ENCODE measurements at places on chromosomes 7 and 10.

- DNase-seq: no peak
Observed at GRCh38 chr7:55170335-55171069, 151.7 kb downstream of the EGFR start.

- peak; percentile 88 for DNase-seq
Observed at GRCh38 chr7:36775061-36775620, 50.8 kb upstream of the AOAH start.

- no peak for DNase-seq
Observed at GRCh38 chr7:42677751-42678699, 233.8 kb downstream of the C7orf25 start.

DNA sequence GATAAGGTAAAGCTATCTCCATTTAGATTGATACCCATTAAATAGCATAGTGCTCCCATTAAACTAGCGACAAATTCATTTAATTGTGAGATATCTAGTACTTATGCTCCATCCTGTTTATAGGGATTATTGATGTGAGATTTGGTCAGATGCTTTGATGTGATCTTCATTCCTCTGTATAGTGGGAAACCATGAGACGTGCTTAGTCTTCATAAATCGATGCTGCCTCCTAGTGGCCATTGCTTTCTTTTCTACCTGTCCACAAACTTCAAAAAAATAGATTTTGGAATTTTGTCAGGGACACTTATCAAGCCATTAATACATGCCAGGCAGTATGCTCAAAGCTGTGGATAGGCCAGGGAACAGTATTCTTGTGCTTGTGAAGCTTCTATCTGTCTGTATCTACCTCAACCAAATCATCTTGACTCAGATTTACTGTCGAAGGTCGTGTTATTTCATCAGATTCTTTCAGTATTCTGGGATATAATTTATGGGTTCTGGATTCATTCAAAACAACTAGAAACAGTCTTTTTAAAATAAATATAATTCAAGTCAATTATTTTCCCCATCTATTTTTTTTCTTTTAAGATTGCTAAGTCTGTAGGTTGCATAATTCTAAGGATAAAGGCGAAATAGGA is 12.0 kb downstream of the LSM8 start:
- DNase-seq: peak; percentile 63

GRCh38 chr10:45398595-45398994 is 24.6 kb downstream of the ALOX5 start:
- no peak for DNase-seq

DNA sequence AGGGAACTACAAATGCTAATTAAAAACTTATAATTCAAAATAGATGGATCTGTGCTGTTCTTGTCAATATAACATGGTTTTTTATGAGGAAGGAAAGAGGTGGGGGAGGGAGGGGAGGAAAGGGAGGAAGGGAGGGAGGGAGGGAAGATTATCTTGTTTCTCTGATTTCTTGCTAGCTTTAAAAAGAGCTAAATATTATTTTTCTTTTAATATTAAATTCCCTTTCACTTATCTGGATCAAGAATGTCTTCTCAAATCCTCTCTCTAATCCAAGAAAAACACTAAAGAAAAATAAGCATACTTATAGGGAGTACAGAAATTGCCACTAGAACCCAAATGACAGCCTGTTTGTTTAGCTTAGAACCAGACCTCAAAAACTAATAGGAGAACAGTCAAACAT is 55.2 kb downstream of the LRRN3 start:
- DNase-seq: no peak

GRCh38 chr7:43038254-43038653 is 74.2 kb upstream of the HECW1 start:
- DNase-seq: no peak

DNA sequence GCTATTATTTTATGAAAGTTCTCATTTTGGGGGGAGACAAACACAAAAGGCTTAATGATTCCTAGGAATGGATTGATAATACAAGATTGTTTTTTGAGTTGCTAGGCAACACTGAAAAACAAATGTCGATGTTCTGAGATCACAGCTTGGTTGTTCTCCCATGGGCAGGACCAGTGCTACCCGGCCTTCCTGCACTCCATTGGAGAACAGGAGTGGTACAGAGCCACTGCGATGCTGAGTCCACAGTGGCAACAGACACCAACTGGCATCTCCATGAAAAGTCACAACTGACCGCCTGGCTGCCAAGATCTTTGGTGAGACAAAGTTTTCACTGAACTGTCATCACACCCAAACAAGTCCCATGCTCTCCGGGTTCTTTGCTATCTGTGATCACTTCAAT is 68.9 kb upstream of the NMT2 start:
- no peak for DNase-seq

- DNase-seq: no peak
Observed at GRCh38 chr7:11707606-11708193, 124.3 kb downstream of the THSD7A start.

DNA sequence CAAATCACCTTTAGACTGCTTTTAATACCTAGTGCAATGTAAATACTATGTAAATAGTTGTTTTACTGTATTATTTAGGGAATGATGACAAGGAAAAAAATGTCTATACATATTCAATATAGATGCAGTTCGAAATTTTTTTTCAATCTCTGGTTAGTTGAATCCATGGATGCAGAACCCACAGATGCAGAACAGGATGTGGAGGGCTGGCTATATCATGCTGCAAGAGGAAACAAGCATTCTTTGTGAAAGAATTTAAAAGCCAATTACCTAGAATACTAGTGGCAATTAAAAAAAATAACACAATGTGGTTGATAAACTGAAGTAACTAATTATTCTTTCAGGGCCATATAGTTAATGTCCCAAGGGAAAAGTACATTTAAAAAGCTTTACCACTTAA is 170.4 kb downstream of the ZNF438 start:
- no peak for DNase-seq

- no peak for DNase-seq
Observed at GRCh38 chr10:95474228-95475002, 86.8 kb downstream of the SORBS1 start.

DNA sequence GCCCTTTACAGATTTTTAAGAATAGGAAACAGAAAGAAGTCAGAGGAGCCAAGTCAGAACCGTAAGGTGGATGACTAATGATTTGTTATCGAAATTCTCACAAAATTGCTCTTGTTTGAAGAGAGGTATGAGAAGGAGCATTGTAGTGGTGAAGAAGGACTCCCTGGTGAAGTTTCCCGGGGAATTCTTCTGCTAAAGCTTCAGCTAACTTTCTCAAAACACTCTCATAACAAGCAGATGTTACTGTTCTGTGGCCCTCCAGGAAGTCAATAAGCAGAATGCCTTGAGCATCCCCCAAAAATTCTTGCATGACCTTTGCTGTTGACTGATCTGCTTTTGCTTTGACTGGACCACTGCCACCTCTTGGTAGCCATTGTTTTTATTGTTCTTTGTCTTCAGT is 152.9 kb downstream of the HGF start:
- no peak for DNase-seq

GRCh38 chr7:34759477-34760125 is 101.6 kb downstream of the NPSR1 start:
- no peak for DNase-seq

DNA sequence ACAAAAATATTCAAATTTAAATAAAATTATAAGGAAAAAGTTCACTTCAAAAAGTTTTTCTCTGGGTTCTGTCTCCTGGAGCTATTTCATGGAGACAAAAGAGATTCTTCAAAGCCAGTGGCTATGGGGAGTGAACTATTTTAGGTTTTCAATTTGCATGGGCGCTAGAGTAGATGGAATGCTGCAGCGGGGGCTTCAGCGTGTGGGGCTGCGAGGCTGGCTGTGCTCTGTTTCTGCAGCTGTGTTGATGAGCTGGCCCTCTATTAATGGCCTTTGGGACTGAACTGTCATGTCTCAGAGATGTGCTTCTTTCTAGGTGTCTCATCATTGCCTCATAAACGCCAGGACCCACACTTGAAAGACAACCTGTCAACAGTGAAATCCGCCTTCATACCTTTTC is 108.4 kb upstream of the NPY start:
- no peak for DNase-seq

GRCh38 chr7:77481615-77482014 is 55.5 kb upstream of the PTPN12 start:
- no peak for DNase-seq

- no peak for DNase-seq
Observed at GRCh38 chr10:80072584-80072983, 5.9 kb upstream of the TMEM254 start.

- no peak for DNase-seq
Observed at GRCh38 chr7:105980645-105981396, 17.8 kb downstream of the CDHR3 start.

- DNase-seq: no peak
Observed at GRCh38 chr7:47477191-47478016, 104.5 kb downstream of the TNS3 start.

GRCh38 chr10:111211706-111212105 is 134.9 kb downstream of the ADRA2A start:
- DNase-seq: no peak

DNA sequence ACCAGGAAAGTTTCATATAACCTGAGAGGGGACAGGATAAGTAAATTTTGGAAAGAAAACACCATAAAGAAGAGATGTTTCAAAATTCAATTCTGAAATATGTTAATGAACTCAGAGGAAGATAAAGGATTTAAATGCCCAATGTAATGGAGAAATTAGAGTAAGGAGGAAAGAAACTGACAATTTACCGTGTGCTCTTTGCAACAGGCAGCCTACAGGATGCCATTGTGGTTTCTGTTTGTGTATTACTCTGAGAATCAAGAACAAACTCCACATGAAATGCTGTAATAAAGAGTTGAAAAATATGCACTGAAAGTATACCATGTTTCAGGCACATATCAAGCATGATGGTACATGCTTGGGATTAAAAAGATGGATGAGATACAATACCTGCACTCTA is 44.8 kb upstream of the GLCCI1 start:
- no peak for DNase-seq

DNA sequence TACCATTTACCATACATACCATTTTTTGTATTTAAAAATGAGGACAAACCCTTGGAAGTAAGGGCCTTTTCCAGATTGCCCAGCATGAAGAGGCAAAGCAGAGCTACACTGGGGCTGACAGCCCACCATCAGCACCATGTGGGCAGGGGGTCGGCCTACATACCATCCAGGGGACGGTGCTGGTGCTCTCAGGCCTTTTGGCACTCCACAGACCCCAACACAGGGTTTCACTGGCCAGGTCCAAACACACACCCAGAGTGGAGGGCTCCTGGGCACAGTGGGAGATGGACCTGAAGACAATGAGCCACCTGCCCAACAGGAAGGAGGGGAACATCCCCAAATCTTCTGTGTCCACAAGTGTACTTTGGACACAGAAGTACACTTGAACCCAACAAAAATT is 69.2 kb upstream of the CAMK2B start:
- DNase-seq: no peak

GRCh38 chr10:32156031-32156495 is 99.8 kb upstream of the KIF5B start:
- no peak for DNase-seq

DNA sequence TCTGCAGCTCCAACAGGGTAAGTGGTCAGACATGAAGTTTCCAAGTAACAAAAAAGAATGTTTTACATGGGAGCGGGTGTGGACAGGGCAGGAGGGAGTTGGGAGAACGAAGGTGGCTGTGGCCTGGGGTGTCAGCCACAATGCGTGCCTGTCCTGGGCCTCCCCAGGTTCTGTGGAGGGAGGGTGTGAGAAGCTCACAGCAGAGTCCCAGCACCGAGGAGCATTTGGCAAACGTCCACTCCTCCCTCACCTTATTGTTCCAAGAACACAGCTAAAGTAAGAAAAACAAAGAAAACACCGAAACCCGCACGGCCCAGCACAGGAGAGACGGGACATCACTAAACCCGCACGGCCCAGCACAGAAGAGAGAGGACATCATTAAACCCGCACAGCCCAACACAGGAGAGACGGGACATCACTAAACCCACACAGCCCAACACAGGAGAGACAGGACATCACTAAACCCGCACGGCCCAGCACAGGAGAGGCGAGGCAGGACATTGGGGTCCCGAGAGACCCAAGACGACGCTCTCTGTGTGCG is 226.4 kb downstream of the MAD1L1 start:
- DNase-seq: no peak

DNA sequence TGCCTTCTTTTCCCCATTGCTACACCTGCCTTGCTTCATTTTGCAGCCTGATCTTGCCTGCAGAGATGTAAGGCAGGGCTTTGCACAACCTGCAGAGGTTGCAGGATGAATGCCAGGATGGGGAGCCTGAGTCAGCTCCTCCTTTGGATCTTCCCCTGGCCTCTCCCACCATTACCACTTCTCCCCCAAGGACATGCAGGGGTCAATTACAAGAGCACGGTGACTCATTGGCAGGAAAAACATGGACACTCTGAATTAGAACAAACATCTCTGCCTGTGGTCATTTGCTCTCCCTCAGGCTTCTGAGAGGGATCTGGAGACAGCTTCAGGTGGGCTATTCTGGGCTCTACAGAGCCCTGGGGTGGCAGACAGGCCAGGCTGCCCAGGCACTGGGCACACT is 89.2 kb downstream of the HERPUD2 start:
- no peak for DNase-seq

GRCh38 chr7:138125598-138126111 is 49.4 kb downstream of the AKR1D1 start:
- peak; percentile 81 for DNase-seq

DNA sequence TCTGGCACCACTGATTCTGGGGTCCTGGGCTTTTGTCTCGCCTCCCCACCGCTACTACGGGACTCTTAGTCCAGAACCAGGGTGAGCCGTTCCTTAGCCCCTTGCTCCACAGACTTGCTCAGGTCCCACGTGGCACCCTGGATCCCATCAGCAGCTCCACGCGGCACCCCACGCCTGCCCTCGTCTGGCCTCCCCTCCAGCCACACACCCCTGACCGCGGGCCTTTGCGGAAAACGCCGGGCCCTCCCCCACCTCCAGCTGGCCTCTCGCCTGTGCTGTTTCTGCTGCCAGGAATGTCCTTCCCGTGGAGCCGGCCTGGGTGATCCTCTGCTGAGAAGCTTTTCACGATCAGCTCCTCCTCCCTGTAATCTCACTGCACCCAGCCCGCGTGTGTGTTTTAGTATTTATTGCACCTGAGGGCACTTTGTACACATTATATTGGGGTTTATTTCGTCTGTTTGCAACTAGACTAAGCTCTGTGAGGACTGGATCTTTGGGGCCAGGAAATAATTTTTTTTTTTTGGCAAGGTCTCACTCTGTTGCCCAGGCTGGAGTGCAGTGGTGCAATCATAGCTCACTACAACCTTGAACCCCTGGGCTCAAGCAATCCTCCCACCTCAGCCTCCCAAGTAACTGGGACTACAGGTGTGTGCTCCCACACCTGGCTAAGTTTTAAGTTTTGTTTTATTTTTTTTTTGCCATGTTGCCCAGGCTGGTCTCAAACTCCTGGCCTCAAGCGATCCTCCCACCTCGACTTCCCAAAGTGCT is 10.5 kb upstream of the TTYH3 start:
- no peak for DNase-seq
